ENCODE measurements at places on chromosomes 2 and 18.

DNA sequence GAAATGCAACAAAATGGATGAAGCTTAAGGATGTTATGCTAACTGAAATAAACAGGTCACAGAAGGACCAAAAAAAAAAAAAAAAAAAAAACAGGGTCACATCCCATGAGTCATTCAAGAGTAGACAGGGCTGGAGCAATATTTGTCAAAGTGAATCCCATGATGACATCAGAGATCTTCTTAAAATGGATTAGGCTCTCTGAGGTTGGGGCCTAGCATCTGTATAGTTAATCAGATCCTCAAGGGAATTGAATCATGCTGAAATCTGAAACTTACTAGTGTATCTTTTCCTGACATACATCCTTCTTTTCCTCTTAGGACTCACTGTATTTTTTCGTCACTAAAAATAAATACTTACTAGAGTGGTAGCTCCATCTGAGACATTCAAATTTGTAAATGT is 380.6 kb upstream of the NXPH2 start:
- DNase-seq, result no peak

DNA sequence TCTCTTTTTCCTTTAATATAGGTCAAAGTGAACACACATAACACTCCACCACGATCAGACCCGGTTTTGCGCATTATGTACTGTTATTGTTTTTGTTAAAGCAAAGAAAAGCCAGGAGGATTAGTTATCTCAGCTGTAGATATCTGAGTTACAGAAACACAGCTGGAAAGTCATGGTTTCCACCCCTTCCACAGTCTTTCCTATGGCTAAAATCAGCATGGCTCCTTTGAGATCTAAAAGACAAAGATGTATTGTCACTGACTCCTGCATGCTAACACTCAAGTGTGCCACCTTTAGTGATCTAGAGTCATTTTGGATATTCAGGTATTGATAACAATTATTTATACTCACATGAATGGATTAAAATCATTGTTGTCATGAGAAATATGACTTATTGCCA is 260.0 kb downstream of the FIGN start:
- DNase-seq, result no peak

DNA sequence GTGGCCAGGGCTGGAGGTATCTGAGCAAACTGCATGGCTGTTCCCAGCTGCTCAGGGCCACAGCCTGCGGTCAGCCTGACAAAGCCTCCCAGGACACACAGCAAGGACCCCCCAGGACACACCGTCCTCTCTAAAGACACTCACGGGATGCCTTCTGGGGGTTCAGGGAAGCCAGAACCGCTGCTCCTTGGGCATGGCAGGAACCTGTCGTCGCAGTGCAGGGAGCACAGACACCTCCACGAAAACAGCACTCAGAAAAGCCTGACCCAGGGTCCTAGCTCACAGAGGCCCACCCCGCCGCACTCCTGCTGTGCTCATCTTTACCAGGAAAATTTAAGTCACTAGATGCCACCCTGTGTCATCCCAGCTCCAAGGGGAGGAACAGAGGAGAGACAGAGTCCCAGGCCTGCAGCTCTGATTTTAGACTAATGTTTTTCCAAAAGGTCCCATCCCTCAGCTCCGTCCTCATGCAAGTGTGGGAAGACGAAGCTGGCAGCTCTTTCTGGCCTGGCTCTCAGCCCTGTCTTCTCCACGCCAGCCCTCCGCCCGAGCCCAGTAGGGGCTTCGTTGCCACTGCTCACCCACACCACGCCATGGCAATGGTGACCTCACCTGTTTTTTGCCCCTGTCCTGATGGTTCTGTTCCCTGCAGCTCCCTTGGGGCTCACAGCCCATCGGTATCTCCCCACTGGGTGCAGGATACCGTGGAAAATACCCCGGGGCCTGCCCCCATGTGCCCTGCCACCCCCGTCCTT is 23.9 kb upstream of the SLC66A3 start:
- DNase-seq, result no peak

DNA sequence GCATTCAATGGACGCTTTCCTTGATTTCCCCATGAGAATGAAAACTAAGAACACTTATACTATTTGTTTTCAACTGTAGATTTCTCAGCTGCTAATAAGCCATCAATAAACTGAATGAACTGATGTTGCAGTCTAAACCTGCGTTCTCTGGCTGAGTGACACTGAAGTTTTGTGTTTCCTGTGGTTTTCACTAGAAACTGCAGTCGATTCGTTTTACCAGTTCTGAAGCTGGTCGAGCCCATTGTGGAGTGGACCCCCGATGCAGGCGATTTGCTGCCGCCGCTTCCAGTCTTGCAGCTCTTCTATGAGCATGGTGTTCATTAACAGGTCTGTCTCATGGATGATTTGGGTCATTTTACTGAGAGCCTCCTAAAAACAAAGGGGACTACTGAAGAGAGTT is 50.6 kb upstream of the STAT1 start:
- no peak for DNase-seq

GRCh38 chr2:119659601-119660342 is 19.2 kb upstream of the TMEM177 start:
- DNase-seq, result peak; percentile 2

DNA sequence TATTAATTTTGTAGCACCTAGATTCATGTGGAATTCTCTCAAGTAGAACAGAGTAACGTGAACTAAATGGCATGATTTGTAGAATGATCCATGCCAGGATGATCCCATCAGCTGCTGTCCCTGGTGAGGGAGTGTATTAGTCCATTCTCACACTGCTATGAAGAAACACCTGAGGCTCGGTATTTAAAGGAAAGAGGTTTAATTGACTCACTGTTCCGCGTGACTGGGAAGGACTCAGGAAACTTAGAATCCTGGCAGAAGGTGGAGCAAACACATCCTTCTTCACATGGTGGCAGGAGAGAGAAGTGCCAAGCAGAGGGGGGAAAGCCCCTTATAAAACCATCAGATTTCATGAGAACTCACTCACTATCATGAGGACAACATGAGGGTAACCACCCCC is 312.6 kb downstream of the PTPRM start:
- DNase-seq, result no peak
